Stimulated activated CD8-positive, alpha-beta memory T cell treated with anti-CD3 and anti-CD28 coated beads, Interleukin-4, amount 100 ng/mL, for 1 hour (primary cell): ENCODE measurements at places on chromosomes 7 and 10.

- no peak for DNase-seq
These were observed 21.8 kb upstream of the DGKB start for GRCh38 chr7:14924398-14924797.

- DNase-seq: no peak
These were observed 33.9 kb upstream of the ORC5 start for GRCh38 chr7:104241538-104242209.

- DNase-seq: no peak
These were observed 54.3 kb upstream of the KCND2 start for GRCh38 chr7:120218712-120219111.

DNA sequence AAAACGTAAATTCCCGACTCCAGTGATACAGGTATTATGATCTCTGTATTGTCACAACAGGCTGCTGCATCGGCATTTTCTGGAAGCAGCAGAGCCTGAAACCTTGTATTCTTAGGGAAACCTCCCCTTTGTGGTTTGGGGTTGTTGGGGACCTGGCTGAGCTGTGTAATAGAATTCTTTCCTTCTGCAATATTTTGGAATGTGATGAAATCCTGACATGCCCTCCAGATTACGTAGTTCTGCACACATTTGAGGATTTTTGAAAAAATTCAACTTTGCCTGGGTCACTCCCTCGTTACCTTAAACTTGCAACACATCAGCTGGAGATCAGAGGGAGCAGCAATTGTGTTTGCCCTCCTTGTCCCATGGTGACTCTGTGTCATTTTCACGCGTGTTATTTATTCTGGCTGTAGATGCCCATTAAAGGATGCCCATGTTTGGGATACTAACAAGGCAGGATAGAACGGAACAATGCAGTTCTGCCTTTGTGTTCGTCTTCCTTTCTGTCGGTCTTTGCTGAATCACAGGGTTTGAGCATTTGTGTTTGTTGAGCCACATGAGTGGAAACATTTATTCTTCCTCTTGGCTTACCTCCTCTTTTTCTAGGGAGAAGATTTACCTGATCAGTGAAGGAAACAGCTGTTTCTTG, 181.7 kb downstream of the TCF7L2 start:
- DNase-seq: no peak

DNA sequence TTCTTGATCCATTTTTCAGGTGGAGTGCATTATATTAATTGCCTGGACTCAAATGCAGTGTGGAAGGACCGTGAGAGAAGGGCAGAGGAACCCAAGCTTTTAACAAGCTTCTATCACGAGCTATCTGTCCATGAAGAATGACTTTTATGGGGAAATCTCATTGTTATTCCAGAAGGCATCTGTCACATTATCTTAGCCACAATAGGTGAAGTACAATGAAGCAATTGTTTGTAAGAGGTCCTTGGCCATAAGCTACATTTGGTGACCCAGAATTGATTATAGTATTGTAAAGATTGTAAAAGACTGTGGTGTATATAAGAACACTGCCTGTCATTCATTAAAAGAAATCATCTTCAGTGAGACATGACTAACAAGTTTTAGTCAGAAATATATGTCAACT, 58.6 kb upstream of the RELN start:
- no peak for DNase-seq

DNA sequence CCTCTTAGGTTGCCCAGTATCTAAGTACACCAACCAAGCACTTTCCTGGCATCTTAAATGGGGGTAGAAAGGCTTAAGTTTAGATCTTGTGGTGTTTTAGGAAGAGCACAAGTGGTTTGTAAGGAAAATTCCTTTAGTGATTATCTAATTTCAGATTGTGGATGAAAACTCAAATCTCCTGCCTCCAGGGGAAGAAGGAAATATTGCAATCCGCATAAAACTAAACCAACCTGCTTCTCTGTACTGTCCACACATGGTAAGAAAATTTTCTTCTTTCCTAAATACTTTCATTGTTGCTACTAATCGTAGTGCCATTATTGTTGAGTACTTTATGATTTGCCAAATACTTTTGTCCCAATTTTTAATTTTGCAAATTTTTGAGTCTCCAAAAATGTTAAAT, 31.1 kb downstream of the ACSM6 start:
- no peak for DNase-seq

DNA sequence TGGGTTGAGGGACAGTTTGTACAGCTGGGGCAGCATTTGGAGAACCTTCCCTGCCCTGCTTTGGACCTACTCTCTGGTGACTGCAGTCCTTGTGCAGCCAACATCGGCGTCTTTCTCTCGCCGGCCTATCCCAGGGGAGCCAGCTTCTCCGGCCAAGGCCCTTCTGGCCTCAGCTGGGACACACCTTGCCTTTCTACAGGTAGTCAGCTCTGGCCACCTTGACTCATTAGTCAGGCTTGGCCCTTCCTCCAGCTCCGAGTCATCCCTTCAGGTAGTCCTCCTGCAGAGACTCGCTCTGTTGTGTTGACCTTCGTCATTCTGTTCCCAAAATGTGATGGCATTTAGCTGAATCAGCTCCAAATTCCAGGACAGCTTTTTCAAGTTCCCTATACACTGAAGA, 145.0 kb upstream of the CHST15 start:
- no peak for DNase-seq
